Cortex of kidney (tissue), 1 donor: ENCODE measurements at places on chromosomes 5 and 9.

GRCh38 chr5:10704949-10705621, 55.9 kb downstream of the DAP start:
- no peak for DNase-seq

DNA sequence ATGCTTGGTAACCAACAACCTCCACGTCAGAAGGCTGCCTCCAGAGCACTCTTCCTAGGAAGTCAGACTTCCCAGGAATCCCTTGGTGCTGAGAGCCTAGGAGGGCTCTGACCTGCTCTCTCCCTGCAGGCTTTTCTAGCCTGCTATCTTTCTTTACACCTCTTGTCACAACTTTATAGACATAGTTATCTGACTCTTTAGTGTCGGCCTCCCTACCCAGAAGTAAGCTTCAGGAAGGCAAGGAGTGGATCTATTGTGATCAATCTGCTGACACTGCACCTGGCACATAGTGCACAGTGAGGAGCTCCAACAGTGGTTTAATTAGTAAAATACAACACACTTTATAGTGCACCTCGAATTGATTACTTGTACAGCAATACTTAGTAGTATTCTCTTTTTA, 2.3 kb downstream of the AFAP1L1 start:
- DNase-seq = no peak

- DNase-seq = no peak
Observed at GRCh38 chr9:124308606-124309491, 51.1 kb downstream of the NEK6 start.

GRCh38 chr5:99587983-99588382, 659.2 kb upstream of the CHD1 start:
- no peak for DNase-seq

DNA sequence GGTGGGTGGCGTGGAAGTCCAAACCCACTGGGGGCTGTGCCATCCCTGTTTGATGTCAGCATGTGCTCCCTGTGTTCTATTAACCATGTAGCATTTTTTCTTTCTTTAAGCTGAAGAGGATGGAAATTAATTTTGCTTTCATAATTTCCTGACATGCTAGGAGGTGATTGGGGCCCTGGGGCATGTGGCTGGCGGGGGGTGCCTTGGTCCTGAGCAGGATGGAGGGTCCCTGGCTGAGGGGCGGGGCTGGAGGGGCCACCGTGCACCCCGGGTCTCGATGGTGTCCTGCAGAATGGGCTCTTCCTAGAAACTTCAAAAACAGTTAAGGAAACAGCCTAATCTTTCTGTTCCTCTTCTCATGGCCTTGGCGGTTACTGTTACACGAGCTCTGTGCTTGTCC, 69.3 kb upstream of the IRX4 start:
- DNase-seq = no peak

- no peak for DNase-seq
Observed at GRCh38 chr9:22308177-22308576, 138.4 kb upstream of the DMRTA1 start.

- DNase-seq = no peak
Observed at GRCh38 chr9:114669961-114670360, 12.0 kb downstream of the TEX48 start.

GRCh38 chr5:178624631-178625546, 2.0 kb downstream of the CLK4 start:
- DNase-seq = no peak

DNA sequence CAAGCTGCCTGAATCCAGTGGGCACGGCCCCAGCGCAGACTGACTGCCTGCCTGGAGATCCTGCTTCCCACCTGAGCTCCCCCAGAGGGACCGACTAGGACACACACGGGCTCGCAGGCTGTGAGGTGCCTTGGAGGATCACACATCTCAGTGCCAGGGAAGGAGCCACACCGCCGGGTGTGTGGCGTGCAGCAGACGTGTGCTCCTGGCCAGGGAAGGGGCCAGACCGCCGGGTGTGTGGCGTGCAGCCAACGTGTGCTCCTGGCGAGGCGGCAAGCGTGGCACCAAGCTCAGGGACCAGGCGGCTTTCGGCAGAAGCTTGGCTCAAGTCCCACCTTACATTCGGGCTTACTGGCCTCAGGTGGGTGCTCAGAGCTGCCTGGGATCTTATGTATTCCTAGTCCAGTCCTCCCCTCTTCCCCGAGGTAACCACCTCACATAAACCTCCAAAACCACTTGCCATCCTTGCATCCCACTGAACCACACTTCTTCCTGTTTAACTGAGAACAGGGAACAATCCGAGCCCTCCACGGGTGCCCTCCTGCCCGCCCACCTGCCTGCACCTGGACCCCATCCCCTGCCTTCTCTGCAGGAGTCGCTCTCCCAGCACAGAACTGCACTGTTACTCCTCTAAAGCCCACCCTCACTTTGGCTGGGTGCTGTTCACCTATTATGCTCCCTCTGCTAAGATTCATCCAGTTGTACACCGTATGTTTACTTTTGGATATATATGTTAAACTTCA, 22.4 kb upstream of the MRNIP start:
- DNase-seq = no peak

GRCh38 chr9:80932181-80932580, 757.2 kb downstream of the TLE1 start:
- no peak for DNase-seq

DNA sequence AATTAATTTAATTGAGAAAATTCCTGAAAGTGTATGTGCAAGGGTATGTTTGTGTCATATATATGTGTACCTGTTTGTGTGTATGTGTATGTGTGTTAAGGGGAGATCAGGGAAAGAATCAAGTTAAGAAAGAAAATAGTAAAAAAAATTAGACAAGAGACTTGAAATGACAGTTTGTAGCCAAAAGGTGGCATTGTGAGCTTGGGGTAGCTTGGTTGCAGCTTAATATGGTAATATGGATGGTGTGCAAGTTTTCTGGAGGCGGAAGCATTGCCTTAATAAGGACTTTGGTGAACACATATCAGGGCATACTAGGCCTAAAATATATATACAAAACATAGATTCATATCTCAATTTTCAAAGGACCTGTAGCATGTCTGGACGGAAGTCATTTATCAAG, 129.9 kb downstream of the INSYN2B start:
- no peak for DNase-seq

GRCh38 chr9:38180656-38181055, 111.6 kb upstream of the SHB start:
- no peak for DNase-seq

DNA sequence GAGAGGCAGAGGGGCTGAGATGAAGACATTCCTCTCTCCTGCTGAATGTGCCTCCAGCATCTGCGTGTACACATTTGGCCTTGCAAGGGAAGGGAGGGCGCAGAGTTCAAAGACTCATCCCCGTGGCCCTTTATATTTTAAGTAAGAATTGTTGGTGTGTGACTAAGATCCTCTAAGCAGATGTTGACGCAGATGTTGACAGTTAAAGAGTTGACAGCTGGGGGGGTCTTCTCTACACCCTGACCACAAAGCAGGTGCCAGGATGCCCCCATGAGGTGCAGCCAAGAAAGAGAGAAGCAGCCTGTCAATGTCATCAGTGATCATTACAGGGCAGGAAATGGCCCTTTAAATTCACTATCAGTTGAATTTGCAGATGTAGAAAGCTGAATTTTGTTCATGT, 262.9 kb downstream of the IRX1 start:
- DNase-seq = no peak

GRCh38 chr9:81665322-81665871, 23.9 kb downstream of the TLE1 start:
- no peak for DNase-seq

DNA sequence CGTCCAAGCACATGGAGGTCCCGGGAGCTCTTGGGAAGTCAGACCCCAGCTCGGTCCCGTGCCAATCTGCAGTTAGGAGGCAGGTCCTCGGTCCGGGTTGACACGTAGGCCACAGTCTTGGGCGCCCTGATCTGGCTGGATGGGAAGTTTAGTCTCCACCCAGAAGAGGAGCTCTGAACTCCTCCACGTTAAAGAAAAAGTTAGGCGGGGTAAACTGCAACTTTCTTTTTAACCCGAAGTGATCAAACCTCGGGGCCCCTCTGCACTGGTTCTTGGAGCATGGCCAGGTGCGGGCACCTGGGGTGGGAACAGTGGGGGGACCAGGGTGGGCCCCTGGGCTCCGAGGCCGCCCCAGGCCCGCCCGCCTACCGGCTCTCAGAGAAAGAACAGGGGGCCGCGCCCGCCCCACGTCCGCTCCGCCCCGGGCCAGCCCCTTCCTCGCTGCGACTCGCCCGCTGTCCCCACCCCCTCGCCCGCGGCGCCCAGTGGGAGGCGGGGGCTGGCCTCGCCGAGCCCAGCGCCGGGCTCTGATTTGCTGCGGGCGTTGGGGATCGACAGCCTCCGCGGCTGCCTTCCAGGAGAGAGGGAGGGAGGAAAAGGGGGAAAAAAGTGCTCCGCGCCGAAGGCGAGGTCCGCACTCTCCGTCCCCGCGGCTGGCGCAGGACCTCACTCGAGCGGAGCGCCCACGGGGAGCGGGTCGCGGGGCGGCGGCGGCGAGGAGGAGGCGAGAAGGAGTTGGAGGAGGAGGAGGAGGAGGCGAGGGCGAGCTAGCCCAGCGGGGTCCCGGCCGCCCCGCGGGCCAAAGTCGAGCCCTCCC, at the start of gene COL5A1:
TSS of gene COL5A1 (plus strand) at position 631 of the 817 bp plus-strand sequence. CDS start 385 bp downstream, outside the sequence.
- no peak for DNase-seq

- DNase-seq = no peak
Observed at GRCh38 chr5:82314964-82315758, 37.0 kb upstream of the RPS23 start.

GRCh38 chr5:102654559-102655349, 100.4 kb upstream of the PAM start:
- no peak for DNase-seq

DNA sequence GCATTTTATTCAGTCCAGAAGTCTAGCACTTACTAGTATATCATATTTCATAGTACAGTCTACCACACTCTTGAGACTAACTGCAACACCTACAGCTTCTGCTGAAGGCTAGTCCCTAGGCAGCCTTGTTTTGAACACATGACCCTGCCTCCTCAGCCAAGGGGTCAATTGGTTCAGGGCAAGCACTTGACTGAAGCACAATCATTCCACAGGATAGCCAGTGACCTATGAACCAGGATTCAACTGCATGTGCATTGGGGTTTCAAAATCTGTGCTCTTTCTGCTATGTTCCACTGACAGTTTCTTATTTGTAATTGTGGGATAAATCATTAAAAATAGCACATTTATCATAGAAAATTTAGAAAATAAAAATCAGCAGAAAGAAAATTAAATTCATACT, 186.8 kb downstream of the TMEM161B start:
- DNase-seq = no peak

DNA sequence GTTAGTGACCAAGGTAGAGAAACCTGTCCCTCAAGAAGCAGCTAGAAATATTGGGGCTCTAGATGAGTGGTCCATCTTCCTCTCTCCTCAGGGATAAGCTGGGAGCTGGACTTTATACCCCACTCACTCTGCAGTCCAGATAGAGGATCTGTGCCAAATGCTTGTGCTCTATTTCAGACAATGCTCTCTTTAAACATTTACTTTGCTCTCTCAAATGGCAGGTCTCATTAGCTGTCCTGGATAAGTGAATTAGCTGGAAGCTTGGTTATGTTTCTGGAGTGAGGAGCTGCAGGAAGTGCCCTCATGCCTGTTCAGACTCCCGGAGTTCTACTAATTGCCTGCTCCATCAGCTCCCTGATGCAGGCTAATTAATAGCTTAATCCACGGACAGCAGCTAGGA, 151.1 kb upstream of the CCDC152 start:
- DNase-seq = no peak

DNA sequence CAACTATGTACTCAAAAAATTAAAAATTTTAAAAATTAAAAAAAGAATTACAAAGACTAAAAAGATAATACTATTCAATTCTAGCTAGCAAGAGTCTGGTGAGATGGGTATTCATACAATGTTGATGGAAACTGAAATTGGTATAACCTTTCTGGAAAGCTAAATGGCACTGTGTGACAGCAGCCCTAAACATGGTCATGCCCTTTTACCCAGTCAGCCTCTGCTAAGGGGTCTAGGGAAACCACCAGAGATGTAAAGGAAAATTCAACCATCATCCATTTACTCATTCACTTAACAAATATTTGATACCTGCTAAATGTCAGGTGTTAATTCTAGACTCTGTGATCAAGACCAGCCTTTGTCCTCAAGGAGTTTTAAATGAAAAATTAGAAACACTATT, 29.3 kb downstream of the IL31RA start:
- no peak for DNase-seq

GRCh38 chr9:23752859-23753258, 73.2 kb downstream of the ELAVL2 start:
- DNase-seq = no peak

DNA sequence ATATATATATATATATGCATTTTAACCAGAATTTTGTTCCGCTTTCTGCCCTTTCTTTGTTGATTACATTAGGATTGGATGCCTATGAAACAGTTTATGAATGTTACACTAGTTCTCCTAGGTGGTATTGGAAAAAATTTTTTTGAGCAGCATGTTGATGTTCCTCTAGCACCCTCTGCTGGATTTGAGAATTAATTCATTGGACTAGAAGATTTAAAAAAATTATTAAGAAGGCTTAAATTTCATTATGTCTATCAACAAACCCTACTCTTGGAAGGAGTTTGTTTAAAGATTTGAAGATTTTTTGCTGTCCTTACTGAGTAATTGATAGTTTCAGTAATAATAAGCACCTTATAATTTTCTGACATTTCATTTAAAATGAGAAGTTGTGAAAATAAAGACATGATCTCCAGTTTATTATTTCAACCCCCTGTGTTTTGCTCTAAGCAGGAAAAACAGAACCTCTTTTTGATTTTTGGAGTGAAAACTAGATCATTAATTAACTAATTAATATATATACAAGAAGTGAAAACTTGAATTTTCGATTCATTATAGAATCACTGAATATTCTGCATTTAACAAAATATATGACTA, 89.6 kb downstream of the CCDC171 start:
- DNase-seq = no peak

- DNase-seq = no peak
Observed at GRCh38 chr5:1777281-1778137, 22.1 kb downstream of the MRPL36 start.

DNA sequence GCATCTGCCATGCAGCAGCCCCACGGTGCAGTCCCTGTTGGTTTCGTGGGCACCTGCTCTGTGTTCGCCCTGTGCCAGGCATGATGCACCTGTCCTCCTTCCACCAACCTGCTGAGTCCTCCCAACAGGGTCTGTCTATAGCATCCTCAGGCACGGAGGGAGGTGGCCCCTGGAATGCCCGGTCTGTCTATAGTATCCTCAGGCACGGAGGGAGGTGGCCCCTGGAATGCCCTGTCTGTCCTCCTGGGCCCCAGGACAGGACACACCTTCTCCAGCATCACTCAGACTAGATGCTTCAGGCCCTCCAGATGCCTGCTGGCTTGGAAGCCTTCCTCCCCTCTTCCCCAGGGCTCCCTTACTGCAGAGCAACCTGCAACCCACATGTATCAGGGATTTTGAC, 9.9 kb upstream of the PHYHD1 start:
- DNase-seq = no peak

- no peak for DNase-seq
Observed at GRCh38 chr5:82107267-82107666, 135.4 kb downstream of the ATG10 start.

- DNase-seq = no peak
Observed at GRCh38 chr5:103582364-103582763, 19.8 kb upstream of the NUDT12 start.
